Bone marrow (tissue), 2 donors: ENCODE measurements at places on chromosomes 4 and X.

GRCh38 chr4:76108467-76109181 is 34.1 kb downstream of the ART3 start:
- no peak for DNase-seq

DNA sequence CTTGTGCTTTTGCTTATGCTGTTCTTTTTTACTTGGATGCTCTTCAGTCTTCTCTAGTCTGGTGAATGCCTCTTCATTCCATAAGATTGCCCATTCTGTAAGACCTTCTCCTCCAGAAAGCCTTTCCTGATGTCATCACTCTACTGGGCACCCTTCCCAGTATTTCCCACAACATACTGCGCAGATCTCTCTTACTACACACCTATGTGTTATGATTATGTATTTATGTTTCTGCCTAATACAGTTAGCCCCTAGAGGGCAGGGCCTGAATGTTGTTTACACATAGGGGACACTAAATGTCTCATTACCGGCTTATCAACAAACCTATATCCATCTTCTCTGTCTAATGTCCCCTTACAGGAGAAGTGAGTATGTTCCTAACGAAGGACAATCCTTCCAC is 21.1 kb downstream of the AIFM1 start:
- DNase-seq = no peak

GRCh38 chr4:171186700-171187099 is 626.5 kb upstream of the GALNTL6 start:
- DNase-seq = no peak

- DNase-seq = no peak
These were observed 607.5 kb downstream of the PACRGL start for GRCh38 chr4:21307709-21308108.

DNA sequence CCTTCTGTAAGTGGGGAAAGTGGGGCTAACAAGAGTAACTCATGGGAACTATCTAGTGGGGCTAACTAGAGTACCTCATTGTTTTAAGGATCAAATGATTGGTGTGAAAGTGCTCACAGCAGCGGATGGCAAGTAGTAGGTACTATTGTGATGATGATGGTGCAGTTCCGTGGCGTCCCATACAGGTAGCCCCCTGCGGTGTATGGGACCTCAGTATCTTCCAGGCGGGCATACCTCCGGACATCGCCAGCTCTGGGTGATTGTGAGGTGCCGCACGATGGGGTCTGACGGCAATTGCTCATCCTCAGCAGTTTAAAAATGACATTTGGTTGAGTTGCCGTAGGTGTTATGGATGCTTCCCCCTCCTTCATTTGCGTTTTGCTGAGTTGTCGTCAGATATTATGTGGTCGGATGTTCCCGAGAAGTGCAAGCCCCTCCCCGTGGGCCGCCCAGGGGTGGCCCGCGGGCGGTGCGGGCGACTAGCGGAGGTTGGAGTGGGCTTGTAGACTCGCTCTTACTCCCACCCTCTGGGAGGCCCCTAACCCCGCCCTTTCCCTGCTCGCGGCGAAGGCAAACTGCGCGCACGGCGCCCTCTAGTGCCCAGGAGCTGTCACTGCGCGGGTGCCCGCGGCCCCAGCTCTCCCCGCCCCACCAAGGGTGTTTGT is 18.3 kb upstream of the GPR101 start:
- DNase-seq = no peak

- no peak for DNase-seq
These were observed 34.5 kb upstream of the SCRG1 start for GRCh38 chr4:173433447-173433846.

DNA sequence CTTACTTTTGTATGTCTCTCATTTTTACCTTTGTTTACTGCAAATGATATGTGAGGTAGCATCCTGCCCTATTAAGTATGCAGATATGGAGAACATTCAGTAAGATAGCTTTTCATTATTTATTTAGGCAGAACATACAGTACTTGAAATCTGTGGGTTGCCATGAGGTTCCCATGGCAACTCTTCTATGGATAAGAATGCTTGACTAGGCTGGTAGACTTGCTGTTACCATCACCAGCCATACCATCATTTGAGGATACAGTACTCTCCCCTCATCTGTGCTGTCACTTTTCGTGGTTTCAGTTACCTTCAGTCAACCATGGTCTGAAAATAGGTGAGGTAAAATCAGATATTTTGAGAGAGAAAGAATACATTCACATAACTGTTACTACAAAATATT is 56.7 kb downstream of the NAF1 start:
- DNase-seq = no peak
